ENCODE measurements at places on chromosomes 7 and 10. TPM values are rescaled to one million over a fixed set of nuclear protein-coding genes. Genes with fewer than 3 reads are reported as not detected.

CHCHD2 gene
- 221 TPM for total RNA-seq

PLPP4 gene
- total RNA-seq: 0.16 TPM

AP5Z1 gene
- total RNA-seq: 27.9 TPM

GARIN1A gene
- 0.16 TPM for total RNA-seq

FAM25A gene
- not detected for total RNA-seq
